Thoracic aorta (tissue), 2 donors: ENCODE measurements at places on chromosomes 2 and 18. TPM values are rescaled to one million over a fixed set of nuclear protein-coding genes. Genes with fewer than 3 reads are reported as not detected.
A peak's percentile ranks its signal among the peaks of the same experiment; 100 is the strongest.

DNA sequence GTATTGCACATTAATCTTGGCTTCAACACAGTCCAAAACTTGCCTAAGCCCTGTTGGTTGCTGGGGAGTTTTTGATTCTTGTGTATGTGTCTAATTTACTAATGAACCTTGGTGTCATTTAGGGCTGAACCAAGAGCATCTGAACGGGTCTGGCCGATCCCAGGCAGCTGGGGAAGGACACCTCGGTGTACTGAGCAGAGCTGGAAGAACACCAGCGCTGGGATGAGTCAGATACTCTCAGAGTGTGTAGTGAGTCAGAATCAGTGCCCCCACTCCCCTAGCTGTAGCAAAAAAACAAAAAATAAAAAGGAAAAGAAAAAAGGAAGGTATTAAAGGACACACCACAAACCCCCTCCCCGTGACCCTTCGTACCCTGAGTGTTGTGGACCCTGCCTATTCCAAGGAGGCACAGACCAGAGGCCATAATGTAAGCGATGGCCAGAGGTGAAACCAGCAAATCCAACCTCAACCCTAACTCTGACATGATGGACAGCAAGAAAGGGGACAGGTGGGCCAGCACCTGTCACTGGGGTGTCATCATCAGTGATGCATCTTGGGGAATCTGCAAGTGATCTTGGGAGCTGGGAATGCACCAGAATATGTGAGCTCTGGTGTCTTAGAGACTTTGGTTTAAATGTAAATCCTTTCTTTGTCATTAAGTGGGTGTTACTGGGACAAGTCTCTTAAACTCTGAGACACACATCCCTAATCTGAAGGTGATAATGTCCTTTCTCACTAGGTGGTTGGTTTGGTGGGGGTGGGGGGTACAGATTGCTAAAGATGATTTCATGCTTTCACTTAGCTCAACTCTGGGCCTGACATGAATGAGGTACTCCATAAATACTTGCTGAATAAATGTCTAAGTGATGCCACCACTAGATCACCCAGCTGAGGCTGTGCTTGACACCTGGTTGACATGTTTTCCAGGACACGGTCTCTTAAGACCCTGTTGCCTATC, 34.2 kb upstream of the NCOA1 start:
- peaks cover 21% of the 10 kb centered on the region for H3K4me1 ChIP-seq
- no peaks in the 10 kb centered on the region for H3K27me3 ChIP-seq
- H3K4me3 ChIP-seq: no peak overlapping the region
- no peak overlapping the region for H3K27ac ChIP-seq

DNA sequence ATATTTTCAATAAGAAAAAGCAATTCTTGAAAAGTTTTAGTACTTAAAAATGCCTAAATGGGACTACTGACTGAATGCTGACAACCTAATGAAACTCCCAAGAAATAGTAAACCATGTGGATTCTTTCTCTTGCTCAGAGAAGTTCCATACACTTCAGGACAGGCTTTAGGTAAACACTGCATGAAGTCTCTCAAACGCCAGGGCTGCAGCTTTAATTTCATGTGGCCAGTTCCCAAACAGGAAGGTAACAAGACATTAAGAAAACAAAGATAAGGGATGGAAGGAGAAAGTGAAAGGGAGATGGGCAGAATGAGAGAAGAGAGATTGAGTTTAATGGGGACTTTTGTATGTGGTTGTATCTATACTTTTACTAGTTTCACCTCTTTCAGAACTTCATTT, 734.7 kb upstream of the PKDCC start:
- no peaks in the 10 kb centered on the region for H3K27me3 ChIP-seq
- DNase-seq: no peak
- H3K27ac ChIP-seq: no peak overlapping the region
- H3K36me3 ChIP-seq: no peaks in the 10 kb centered on the region

DNA sequence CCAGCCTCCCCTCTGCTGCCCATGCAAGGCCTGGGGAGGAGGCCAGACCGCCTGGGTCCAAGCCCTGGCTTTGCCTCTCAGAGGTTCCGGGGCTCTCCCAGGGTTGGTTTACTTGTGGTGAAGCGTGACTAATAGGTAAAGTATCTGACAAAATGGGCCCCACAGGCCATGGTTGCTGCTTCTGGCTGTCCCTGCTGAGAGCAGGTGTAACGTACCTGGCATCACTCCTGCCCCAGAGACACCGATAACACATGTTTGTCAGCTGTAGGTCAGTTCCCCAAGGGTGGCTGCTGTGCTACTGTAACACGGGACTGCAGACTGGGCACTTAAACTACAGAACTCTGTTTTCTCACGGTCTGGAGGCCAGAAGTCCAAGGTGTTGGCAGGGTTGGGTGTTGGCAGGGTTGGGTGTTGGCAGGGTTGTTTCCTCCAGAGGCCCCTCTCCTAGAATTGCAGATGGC, 34.1 kb downstream of the ODC1 start:
- H3K36me3 ChIP-seq: no peaks in the 10 kb centered on the region
- peak overlapping the region; percentile 53 for H3K27ac ChIP-seq
- H3K4me1 ChIP-seq: peaks cover 4% of the 10 kb centered on the region
- no peaks in the 10 kb centered on the region for H3K27me3 ChIP-seq

GRCh38 chr2:121875585-121876185, 120.2 kb downstream of the TSN start:
- H3K27ac ChIP-seq: no peak overlapping the region
- no peaks in the 10 kb centered on the region for H3K4me1 ChIP-seq
- no peaks in the 10 kb centered on the region for H3K36me3 ChIP-seq
- DNase-seq: no peak
- H3K27me3 ChIP-seq: no peaks in the 10 kb centered on the region
- no peak overlapping the region for H3K4me3 ChIP-seq

DNA sequence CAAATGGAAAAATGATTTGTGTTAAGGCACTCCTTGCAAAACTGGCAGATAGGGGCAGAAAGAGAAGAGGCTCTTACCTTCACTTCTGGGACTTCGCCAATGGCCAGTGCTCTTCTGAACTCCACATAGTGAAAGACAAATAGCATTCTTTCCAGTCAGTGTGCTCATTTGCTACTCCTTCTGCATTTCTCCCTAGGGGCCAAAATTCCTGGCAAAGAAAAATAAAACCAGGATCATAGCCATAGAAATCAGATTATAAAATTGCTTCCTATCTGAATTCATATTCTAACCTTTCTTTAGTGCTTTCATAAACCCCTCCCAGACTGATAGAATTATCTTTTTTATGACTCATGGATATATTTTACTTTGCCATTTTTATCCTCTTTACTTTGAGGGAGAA, 56.9 kb upstream of the PELI1 start:
- H3K4me3 ChIP-seq: no peak overlapping the region
- no peaks in the 10 kb centered on the region for H3K36me3 ChIP-seq
- no peak for DNase-seq
- no peak overlapping the region for H3K27ac ChIP-seq
- peaks cover 9% of the 10 kb centered on the region for H3K4me1 ChIP-seq

DNA sequence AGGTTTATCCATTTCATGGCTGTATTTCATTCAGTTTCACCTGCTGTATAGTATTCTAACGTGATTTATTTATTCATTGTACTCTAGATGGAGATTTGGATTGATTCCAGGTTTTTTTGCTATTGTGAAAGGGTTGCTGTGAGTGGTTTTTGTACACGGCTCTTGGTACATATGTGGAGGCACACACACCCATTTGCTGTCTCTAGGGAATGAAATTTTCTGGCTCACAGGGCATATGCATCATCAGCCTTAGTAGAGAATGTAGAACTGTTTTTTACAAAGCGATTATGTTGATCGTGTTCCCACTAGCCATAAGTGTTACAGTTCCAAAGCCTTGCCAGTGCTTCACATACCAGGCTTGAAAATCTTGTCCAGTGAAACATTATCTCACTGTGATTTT, 5.1 kb downstream of the SPTBN1 start:
- H3K27ac ChIP-seq: peak overlapping the region; percentile 17
- H3K4me3 ChIP-seq: no peak overlapping the region

- peaks cover 16% of the 10 kb centered on the region for H3K4me1 ChIP-seq
- DNase-seq: no peak
- no peaks in the 10 kb centered on the region for H3K27me3 ChIP-seq
- H3K36me3 ChIP-seq: no peaks in the 10 kb centered on the region
- H3K4me3 ChIP-seq: no peak overlapping the region
Observed at GRCh38 chr2:188320861-188321260, 29.2 kb downstream of the GULP1 start.

DNA sequence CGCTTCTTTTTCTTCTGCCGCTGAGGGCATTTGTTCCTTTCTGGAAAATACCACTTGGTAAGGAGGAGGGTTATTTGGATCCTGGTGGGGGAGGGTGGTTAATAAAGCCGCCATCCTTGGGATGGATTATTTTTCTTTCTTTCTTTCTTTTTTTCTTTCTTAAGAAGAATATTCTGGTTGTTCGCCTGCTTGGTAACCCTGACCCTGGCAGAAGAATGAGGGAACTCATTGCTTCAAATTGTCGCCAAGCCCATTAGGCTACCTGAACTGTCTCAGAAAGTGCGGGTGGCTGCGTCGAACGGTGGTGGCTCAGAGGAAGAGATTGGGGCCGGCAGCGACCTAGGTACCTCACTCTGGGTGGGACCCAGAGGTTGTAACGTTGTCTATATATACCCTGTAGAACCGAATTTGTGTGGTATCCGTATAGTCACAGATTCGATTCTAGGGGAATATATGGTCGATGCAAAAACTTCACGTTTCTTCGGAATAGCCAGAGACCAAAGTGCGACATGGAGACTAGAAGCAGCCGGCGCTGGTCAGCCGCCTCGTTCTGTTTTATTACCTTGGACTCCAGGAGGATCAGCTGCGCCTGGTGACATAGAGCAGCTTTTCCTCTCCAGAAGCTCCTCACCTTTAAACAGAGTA, 1.3 kb upstream of the HOXD4 start:
- no peaks in the 10 kb centered on the region for H3K4me1 ChIP-seq
- DNase-seq: no peak
- H3K36me3 ChIP-seq: peaks cover 14% of the 10 kb centered on the region
- no peak overlapping the region for H3K27ac ChIP-seq

DNA sequence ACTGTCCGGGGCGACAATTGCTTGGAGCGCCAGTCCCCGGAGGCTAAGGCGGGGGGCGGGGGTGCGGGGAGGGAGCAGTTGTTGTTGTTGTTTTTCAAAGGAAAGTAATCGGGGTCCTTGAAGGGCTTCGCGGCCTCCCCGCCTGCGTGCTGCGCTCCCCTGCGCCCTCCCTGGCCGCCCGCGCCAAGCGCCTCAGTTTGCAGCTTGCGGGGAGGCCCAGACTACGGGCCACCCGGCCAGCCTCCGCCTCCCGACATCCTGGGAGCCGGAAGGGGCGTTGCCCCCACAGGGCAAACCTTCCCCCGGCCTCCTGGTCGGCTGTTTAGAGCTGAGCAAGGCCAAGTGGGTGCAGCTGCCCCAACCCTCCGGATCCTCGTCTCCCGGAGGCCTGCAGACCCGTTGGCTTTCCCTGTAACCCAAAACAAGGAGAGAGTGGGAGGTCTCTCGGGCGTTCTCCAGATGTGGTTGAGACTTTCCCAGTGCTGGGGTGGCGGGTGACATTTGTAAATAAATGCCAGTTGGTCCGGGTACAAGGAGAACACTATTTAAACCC, 3.7 kb upstream of the SIX3 start:
- no peak for DNase-seq
- no peaks in the 10 kb centered on the region for H3K36me3 ChIP-seq
- no peak overlapping the region for H3K27ac ChIP-seq
- peaks cover 18% of the 10 kb centered on the region for H3K4me1 ChIP-seq

DNA sequence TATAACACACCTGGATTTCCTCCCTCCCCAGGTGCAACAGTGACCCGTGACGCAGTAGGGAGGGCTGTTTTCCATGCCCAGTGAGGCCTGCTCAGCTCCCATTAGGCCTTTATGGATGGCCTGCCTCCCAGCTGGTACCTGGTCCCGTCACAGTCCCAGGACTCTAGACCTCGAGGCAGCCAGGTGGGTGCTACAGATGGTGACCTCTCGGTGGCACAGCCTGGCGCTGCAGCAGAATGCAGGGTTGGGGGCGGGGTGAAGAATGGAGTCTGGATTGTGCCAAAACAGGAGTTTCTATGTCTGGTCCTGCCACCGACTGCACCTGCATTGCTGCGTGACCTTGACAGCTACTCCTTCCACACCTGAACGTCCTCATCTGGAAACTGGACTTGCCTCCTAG, 18.0 kb upstream of the YWHAQ start:
- H3K27ac ChIP-seq: no peak overlapping the region
- no peaks in the 10 kb centered on the region for H3K4me1 ChIP-seq
- H3K4me3 ChIP-seq: no peak overlapping the region
- no peak for DNase-seq
- H3K27me3 ChIP-seq: no peaks in the 10 kb centered on the region
- no peaks in the 10 kb centered on the region for H3K36me3 ChIP-seq

DNA sequence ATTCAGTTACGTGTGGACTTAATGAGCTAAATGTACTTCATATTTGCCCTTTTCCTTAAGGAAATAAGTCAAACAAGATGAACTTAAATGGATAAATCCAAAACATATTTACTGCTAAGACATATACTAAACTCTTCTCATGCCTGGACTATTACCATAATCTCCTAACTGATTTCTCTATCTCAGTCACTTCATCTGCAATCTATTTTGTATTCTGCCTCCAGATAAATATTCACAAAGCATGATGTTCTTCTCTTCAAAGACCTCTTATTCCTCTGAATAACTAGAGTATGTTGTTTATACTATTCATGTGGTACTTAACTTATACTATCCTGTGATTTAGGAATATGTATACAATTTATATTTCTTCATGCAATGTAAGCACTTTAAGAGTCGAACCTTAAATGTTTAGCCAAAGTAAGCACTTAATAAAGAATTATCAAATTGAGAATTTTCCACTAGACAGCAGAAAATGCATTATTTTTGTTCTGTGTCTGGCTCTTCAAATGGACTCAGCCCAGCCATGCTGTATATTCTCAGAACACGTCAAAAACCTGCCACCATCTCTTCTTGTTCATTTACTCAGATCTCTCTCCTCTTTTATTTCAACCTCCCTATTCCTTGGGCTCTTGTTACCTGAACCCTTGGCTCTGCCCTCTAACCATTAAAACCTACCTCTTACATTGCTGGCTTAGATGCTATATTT, 79.9 kb upstream of the ARHGAP28 start:
- no peaks in the 10 kb centered on the region for H3K4me1 ChIP-seq
- no peak overlapping the region for H3K27ac ChIP-seq
- DNase-seq: no peak
- no peak overlapping the region for H3K4me3 ChIP-seq
- no peaks in the 10 kb centered on the region for H3K27me3 ChIP-seq

DNA sequence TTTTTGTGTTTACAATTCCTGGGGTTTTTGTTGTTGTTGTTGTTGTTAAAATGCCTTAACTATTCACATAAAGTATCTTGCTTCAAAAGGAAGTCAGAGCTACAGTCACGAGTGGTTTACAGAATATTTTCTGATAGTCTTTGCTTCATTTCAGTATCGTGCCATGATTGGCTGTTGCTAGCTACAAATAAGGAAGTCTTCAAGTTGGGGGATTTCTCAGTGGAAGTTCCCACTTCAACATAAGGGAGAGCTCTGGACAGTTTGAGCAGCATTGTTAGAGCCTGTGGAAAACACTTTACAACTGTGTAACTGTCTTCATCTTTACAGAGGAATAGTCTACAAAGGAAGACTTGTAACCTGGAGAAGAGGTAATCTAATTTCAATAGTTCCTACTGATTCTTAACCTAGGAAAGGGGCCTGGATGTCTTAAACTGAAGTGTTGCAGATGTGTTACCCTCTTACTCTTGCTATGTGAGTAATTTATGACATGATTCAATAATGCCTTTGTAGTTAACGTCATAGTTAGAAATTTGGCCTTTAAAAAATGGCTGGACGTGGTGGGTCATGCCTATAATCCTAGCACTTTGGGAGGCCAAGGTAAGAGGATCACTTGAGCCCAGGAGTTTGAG, 23.4 kb upstream of the TANK start:
- H3K27me3 ChIP-seq: no peaks in the 10 kb centered on the region
- DNase-seq: no peak
- H3K4me1 ChIP-seq: peaks cover 31% of the 10 kb centered on the region
- peak overlapping the region; percentile 45 for H3K27ac ChIP-seq

The AMER3 gene
- total RNA-seq: not detected

The CD8B2 gene
- not detected for total RNA-seq

The GNAL gene
- 4.2 TPM for total RNA-seq

The ZNF516 gene
- 19.5 TPM for total RNA-seq

The CYP27C1 gene
- total RNA-seq: 0.35 TPM

The ITGAV gene
- total RNA-seq: 160 TPM

The C2orf78 gene
- total RNA-seq: not detected
